Effector memory CD8-positive, alpha-beta T cell (primary cell): ENCODE measurements at places on chromosomes 6 and 20.
A peak's percentile ranks its signal among the peaks of the same experiment; 100 is the strongest.

GRCh38 chr6:32658268-32658897 lies 8.1 kb downstream of the HLA-DQB1 start:
- DNase-seq, result no peak
- H3K27ac ChIP-seq, result peak overlapping the region; percentile 55
- H3K27me3 ChIP-seq, result no peaks in the 10 kb centered on the region
- peaks cover 19% of the 10 kb centered on the region for H3K36me3 ChIP-seq
- H3K4me1 ChIP-seq, result peaks cover 3% of the 10 kb centered on the region
- no peak overlapping the region for H3K4me3 ChIP-seq

- no peak overlapping the region for H3K27ac ChIP-seq
- H3K27me3 ChIP-seq, result peaks cover 46% of the 10 kb centered on the region
- H3K36me3 ChIP-seq, result no peaks in the 10 kb centered on the region
- no peak for DNase-seq
Observed at GRCh38 chr6:148193063-148193680, 149.5 kb upstream of the SASH1 start.

DNA sequence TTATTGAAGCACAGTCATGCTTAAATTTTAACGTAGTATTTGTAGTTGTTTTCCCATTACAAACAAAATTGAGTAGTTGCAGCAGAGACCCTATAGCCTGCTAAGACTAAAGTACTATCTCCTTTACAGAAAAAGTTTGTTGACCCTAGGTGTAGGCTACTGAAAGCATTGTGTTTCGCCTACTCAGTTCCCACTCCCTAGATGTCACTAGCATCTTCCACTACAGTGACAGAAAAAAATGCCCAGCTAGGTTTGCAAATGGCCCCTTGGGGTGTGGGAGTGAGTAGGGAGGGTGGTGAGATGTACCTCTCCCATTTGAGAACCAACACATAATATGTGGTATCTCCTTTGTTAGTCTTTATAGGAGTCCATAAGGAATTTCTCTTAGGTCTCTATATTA lies 34.5 kb downstream of the UBR2 start:
- no peak for DNase-seq
- peak overlapping the region; percentile 62 for H3K27ac ChIP-seq
- no peaks in the 10 kb centered on the region for H3K27me3 ChIP-seq
- H3K4me1 ChIP-seq, result peaks cover 3% of the 10 kb centered on the region
- peaks cover 32% of the 10 kb centered on the region for H3K36me3 ChIP-seq

DNA sequence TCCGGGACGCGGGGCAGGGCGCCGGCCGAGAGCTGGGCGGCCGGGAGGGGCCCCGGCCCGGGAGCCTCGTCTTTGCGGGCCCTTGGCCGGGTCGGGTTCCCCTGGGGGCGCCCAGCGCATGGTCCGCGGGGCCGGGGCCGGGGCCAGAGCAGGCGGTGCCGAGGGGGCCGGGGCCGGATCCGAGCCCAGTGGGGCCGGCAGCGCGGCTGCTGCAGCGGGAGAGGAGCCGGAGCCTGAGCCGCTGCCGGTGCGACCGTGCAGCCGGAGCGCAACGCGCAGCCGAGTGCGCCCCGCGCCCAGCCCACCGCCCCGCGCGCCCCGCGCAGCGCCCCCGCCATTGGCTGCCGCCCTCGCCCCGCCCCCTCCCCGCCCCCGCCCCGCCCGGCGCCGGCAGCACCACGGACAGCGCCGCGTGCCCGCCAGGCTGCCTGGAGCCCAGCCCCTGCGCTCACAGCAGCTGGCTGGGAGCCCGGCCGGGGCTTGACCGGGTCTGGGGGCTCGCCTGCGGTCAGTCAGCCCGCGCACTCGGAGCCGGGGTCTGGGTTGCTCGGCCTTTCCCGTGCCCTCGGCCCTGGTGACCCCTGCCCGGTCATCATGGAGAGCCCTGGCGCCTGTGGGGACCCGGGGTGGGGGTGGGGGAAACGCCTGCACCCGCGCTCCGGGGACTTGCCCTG lies at the start of gene HRH3:
Gene HRH3, minus strand, starts transcription at position 287 of the 674 bp plus-strand sequence. CDS start 308 bp downstream, outside the sequence.
- peaks cover 6% of the 10 kb centered on the region for H3K4me1 ChIP-seq
- H3K4me3 ChIP-seq, result peak within 1 kb of the TSS; percentile 64
- peak within 1 kb of the TSS; percentile 44 for H3K27ac ChIP-seq
- peak; percentile 24 for DNase-seq
- H3K27me3 ChIP-seq, result peaks cover 86% of the 10 kb centered on the region

DNA sequence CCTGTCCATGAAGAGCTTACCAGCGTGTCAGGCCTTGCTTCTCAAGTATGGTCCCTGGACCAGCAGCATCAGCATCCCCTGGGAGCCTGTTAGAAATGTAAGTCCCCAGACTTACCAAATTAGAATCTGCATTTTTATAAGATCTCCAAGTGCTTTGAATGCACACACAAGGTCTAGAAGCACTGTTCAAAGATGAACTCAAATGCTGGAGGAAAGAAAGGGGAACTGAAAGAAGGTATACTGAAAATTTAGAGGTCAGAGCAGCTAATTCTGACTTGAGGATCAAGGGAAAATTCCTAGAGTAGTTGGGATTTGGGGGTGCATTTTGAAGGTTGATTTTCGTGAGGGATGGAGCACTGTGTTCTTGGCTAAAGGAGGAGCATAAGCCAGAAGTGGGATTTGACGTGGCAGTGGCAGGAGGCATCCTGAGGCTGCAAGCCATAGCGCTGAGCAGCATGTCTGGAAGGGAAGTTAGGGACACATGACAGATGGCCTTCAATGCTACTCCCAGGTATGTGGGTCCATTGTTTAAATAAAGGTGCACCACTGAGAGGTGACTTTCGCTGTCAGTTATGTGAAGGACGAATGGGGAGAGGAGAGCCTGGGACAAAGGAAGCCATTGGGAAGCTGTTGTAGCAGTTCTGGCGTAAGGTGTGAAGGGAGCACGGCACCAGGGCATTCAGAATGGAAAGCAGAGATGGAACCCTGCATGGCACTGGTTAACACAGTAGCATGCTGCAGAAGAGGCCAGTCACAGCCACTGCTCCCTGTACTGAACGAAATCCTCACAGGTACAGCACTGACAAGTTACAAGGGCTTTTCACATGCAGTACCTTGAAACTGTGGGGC lies 36.2 kb downstream of the ARMC2 start:
- H3K27me3 ChIP-seq, result no peaks in the 10 kb centered on the region
- DNase-seq, result no peak
- peaks cover 3% of the 10 kb centered on the region for H3K36me3 ChIP-seq
- H3K27ac ChIP-seq, result no peak overlapping the region
- H3K4me1 ChIP-seq, result peaks cover 8% of the 10 kb centered on the region

DNA sequence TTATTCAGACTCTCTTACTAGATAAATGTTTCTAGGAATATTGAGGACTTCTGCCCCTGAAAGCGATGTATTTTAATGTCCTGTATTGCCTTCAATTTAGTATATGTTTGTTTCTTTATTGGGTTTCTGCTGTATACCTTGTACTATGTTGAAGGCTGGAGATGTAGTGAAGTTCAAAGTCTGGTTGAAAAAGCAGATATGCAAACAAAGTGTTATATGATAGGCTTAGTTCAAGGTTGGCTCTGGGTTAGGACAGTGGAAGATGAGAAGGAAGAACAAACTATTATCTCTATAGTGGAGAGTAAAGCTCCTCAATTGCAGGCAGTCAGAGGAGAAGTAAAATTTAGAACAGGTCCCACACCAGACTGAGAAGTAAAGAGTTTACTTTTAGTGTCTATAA lies 36.3 kb upstream of the ADGRG6 start:
- H3K36me3 ChIP-seq, result no peaks in the 10 kb centered on the region
- H3K27me3 ChIP-seq, result peaks cover 7% of the 10 kb centered on the region
- no peaks in the 10 kb centered on the region for H3K4me1 ChIP-seq
- DNase-seq, result no peak
- no peak overlapping the region for H3K27ac ChIP-seq

- H3K4me3 ChIP-seq, result no peak overlapping the region
- H3K4me1 ChIP-seq, result no peaks in the 10 kb centered on the region
- peaks cover 30% of the 10 kb centered on the region for H3K27me3 ChIP-seq
- no peak for DNase-seq
- H3K27ac ChIP-seq, result no peak overlapping the region
Observed at GRCh38 chr20:13202565-13202964, 18.5 kb upstream of the ISM1 start.

- H3K4me1 ChIP-seq, result no peaks in the 10 kb centered on the region
- no peaks in the 10 kb centered on the region for H3K36me3 ChIP-seq
- H3K27me3 ChIP-seq, result no peaks in the 10 kb centered on the region
- H3K27ac ChIP-seq, result no peak overlapping the region
- H3K4me3 ChIP-seq, result no peak overlapping the region
Observed at GRCh38 chr6:111912904-111913303, 39.7 kb upstream of the FYN start.

DNA sequence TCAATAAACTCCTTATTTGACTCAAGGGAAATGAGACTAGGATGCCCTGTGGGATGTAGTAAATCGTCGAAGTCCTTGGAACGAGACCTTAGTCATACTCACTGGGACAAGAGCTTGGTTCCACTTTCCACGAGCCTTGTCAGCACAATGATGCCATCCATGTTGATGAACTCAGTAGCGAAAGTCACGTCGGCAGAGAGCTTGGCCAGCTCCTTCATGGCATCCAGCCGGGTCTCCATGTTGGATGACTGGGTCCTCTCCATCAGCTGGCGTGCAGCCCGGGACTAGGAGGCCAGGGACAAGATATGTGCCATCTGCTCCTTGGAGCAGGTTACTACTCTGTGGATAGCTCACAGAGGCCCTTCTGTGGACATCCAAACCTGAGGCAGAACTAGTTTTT lies 17.5 kb downstream of the ELMO2 start:
- peaks cover 14% of the 10 kb centered on the region for H3K4me1 ChIP-seq
- H3K4me3 ChIP-seq, result no peak overlapping the region
- no peak overlapping the region for H3K27ac ChIP-seq
- peaks cover 81% of the 10 kb centered on the region for H3K36me3 ChIP-seq

DNA sequence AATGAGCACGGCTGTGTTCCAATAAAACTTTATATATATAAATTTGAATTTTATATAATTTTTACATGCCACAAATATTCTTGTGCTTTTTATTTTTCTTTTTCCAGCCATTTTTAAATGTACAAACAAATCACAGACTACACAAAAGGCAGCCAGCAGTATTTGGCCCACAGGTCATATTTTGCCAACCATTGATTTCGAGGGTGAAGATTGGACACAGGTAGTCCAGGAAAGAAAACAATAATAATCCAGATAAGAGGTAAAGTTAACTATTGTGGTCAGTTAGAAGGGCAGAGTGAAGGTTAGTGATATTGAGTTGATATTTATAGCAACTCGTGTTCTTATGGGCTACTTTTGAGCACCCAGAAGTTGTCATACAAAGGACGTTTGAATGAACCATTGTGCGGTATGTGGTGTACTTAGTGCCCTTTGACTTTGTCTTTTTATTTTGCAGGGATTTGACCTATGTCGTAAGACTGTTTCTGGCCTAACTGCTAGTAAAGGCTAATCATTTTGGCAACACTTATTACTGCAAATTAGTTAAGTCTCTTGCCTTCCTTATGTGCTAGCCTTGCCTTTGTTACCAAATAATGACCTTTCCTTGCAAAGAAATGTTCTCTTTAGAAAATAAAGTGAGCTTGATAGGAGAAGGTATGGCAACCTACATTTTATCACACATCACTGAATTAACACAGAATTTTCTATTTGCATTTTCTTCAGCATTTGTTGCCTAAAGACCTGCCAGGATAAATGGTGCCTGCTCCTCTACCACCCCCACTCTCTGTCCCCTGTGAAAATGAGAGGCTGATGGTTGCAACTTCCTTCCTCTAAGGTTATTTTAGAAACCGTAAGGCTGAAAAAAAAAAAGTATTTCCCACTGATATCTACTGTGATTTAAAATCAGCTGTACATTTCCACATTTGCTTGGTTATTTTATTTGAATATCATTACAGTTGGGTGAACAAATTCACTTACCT lies 493.9 kb upstream of the SOX4 start:
- no peak for DNase-seq
- no peaks in the 10 kb centered on the region for H3K36me3 ChIP-seq
- H3K27me3 ChIP-seq, result no peaks in the 10 kb centered on the region
- H3K4me3 ChIP-seq, result no peak overlapping the region
- H3K27ac ChIP-seq, result peak overlapping the region; percentile 29
- peaks cover 20% of the 10 kb centered on the region for H3K4me1 ChIP-seq

DNA sequence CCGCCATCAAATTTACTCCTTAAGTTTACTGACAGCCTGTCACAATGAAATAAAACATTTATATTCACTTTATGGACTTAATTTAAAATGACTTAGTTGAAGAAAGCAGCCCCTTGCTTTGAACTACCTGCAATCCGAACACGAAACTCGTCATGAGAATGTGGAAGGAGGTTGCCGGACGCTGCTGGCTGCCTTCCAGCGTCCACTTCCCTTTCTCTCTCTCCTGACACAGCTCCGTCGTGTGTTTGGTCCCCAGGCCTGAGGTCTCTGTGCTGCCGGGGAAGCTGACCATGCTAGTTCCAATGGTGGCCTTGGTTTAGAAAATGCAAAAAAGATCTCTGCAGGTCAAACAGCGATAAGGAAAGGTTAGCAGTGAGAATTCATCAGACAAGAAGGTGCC lies 519.7 kb downstream of the CDH26 start:
- no peaks in the 10 kb centered on the region for H3K4me1 ChIP-seq
- H3K36me3 ChIP-seq, result no peaks in the 10 kb centered on the region
- no peak overlapping the region for H3K27ac ChIP-seq
- no peak for DNase-seq
- H3K4me3 ChIP-seq, result no peak overlapping the region
- peaks cover 54% of the 10 kb centered on the region for H3K27me3 ChIP-seq

DNA sequence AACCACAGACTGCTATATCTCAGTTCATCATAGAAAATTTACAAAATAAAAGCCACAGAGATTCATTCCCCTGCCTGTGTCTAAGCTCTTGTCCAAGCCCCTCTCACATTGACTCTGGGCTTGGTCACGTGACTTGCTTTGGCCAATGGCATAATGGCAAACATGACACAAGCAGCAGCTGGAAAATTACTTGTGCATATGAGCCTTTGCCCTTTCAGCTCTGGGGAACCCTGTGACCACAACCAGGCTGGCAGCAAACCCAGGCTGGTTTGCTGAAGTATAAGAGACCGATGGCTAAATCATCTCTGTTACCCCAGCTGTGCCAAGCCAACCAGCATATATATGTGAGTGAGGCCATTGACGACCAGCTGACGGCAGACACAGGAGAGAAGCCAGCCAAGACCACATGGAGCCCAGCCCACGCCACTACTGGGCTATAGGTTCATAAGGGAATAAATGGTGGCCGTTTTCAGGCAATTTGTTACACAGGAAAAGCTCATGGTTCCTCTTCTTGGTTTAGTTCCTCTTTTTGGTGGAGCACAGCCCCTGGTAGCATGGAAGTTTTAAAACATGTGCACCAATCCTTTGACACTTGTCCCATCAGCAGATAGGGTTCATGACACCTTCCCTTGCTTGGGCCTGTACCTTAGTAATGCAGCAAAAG lies 31.8 kb upstream of the RSPO4 start:
- no peak overlapping the region for H3K4me3 ChIP-seq
- H3K27ac ChIP-seq, result no peak overlapping the region
- H3K4me1 ChIP-seq, result no peaks in the 10 kb centered on the region
- DNase-seq, result no peak
